Endothelial cell (in vitro differentiated cells): ENCODE measurements at places on chromosomes 11 and 22.

- DNase-seq: no peak
Observed at GRCh38 chr22:50215297-50216054, 14.7 kb downstream of the SELENOO start.

- no peak for DNase-seq
Observed at GRCh38 chr11:130737041-130737830, 179.0 kb downstream of the SNX19 start.

DNA sequence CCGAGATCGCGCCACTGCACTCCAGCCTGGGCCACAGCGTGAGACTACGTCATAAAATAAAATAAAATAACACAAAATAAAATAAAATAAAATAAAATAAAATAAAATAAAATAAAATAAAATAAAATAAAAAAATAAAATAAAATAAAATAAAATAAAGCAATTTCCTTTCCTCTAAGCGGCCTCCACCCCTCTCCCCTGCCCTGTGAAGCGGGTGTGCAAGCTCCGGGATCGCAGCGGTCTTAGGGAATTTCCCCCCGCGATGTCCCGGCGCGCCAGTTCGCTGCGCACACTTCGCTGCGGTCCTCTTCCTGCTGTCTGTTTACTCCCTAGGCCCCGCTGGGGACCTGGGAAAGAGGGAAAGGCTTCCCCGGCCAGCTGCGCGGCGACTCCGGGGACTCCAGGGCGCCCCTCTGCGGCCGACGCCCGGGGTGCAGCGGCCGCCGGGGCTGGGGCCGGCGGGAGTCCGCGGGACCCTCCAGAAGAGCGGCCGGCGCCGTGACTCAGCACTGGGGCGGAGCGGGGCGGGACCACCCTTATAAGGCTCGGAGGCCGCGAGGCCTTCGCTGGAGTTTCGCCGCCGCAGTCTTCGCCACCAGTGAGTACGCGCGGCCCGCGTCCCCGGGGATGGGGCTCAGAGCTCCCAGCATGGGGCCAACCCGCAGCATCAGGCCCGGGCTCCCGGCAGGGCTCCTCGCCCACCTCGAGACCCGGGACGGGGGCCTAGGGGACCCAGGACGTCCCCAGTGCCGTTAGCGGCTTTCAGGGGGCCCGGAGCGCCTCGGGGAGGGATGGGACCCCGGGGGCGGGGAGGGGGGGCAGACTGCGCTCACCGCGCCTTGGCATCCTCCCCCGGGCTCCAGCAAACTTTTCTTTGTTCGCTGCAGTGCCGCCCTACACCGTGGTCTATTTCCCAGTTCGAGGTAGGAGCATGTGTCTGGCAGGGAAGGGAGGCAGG, at the start of gene GSTP1:
GSTP1 (plus strand) TSS at position 566 of the 958 bp plus-strand sequence; CDS start at position 598, 32 bp downstream.
- peak; percentile 95 for DNase-seq

GRCh38 chr11:27413218-27413617, 50.2 kb upstream of the CCDC34 start:
- DNase-seq: no peak

DNA sequence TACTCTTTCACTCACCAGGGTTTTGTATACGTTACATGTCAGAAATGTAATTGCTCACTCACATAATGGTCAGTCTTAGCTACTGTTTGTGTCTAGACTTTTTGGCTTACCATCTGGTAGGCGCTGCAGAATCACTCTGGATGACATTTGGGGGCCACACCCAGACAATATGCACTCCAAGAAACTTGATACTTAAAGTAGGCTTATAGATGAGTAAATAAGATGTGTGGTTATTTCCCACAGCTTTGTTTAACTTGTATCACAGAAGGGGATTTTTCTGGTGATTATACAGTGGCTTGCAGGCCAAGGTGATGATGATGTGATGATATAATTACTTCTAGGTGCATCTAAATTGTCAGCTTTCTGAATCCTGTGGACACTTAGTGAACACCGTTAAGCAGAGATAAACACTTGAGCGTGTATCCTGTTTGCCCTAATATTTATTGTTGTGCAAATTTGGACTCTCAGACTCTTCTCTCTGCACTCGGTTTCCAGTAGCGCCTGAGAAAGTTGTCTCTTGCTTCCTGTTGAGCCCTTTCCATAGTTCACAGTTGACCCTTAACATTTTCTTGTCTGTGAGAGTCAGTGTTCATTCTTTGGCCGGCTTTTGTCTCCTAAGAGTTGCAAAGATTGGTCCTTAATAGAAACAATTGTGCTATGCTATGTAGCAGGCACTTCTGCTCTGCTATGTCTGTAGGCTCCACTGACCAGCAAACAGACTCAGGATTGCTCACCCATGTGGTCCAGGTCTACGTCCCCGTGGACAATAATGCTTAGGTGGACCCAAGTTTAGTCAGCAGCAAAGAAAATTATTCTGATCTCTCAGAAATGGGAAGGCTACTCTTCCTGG, 89.3 kb downstream of the PRR5L start:
- DNase-seq: no peak

DNA sequence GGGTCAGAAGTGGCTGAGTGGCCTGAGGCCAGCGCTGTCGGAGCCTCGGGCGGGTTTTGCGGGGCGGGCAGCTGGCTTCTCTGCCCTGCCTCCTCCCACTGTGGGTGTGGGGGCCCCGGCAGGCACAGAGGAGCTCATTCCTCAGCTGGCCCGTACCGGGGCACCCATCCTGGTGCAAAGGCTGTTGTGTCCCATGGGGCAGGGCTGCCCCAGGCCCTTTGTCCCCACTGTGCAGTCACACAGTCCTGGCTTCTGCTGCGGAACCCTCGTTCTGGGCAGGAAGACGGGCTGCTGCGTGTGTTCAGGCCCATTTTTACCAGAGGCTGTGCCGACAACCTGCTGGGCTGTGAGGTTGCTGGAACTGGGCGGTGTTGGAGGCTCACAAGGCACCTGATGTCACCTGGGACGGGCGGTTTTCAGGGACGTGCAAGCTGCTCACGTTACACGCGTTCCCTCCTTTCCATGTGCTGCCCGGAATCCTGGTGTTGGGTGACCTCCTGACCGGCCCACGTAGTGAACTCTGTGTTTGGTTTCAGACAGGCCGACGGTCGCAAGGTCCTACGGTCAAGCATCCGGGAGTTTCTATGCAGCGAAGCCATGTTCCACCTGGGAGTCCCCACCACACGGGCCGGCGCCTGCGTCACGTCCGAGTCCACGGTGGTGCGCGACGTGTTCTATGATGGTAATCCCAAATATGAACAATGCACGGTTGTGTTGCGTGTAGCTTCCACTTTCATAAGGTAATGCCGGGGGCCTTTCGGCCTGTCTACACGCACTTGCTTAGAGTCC, 5.2 kb downstream of the SELENOO start:
- no peak for DNase-seq
